PC-3 (cell line): ENCODE measurements at places on chromosomes 5 and 9.

- peak overlapping the region; percentile 83; the same call in 1 of the 2 replicates for H3K4me3 ChIP-seq
- H3K27ac ChIP-seq: no peak overlapping the region
- no peaks in the 10 kb centered on the region for H3K27me3 ChIP-seq
- H3K4me1 ChIP-seq: peaks cover 45% of the 10 kb centered on the region
- H3K36me3 ChIP-seq: peaks cover 5% of the 10 kb centered on the region
- no peak for DNase-seq
These were observed 2.1 kb upstream of the TPM2 start for GRCh38 chr9:35691757-35692301.

DNA sequence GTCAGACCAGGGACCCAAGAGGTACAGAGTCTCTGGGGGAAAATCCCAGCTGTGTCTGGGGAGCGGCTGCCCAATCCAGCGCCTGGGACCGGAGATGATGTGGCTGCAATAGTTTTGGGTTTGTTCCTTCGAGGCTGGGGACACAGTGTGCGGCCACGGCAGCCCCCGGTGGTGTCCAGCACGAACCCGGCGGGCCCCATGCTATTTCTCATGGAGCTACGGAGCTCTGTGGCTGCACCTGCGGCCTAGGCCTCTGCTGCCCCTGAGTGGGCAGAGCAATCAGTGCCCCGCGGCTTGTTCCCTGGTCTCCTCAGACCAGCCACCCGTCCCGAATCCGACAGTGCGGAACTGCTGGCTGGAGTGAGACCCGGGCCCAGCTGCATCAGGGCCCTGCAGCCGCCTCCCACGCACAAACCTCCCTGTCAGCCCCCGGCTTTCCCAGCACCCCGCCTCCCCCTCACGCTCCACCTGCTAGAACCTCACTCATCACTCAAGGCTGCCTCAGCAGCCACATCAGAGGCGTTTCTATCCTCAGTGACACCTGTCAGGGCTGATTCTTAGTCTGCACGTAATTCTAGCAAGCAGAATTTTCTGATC lies 29.0 kb downstream of the SARDH start:
- H3K4me1 ChIP-seq: no peaks in the 10 kb centered on the region
- no peak overlapping the region for H3K4me3 ChIP-seq
- no peaks in the 10 kb centered on the region for H3K27me3 ChIP-seq
- H3K36me3 ChIP-seq: no peaks in the 10 kb centered on the region

- no peaks in the 10 kb centered on the region for H3K36me3 ChIP-seq
- DNase-seq: no peak
- no peaks in the 10 kb centered on the region for H3K4me1 ChIP-seq
- H3K4me3 ChIP-seq: no peak overlapping the region
These were observed 138.4 kb downstream of the NTRK2 start for GRCh38 chr9:84807870-84808390.

DNA sequence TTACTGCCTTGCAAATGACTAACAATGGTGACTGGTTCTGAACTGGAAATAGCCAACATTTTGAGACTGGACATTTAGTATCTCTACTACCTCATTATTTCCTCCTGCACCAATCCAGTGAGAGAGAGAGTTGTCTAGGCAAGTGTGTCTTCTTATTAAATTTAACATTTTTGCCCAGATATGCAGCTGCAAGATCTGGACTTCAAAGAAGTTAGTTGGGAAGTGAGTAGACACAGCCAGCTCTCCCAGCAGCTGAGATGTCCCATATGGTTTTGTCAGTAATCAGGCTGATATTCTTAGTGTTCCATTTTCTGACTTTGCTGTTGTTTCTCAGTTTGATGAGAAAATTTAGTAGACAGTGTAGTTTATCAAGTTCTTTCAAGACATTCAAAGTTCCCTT lies 1778.8 kb upstream of the CDH6 start:
- no peak for DNase-seq
- no peaks in the 10 kb centered on the region for H3K4me1 ChIP-seq
- no peak overlapping the region for H3K27ac ChIP-seq
- H3K36me3 ChIP-seq: no peaks in the 10 kb centered on the region
- H3K27me3 ChIP-seq: no peaks in the 10 kb centered on the region

DNA sequence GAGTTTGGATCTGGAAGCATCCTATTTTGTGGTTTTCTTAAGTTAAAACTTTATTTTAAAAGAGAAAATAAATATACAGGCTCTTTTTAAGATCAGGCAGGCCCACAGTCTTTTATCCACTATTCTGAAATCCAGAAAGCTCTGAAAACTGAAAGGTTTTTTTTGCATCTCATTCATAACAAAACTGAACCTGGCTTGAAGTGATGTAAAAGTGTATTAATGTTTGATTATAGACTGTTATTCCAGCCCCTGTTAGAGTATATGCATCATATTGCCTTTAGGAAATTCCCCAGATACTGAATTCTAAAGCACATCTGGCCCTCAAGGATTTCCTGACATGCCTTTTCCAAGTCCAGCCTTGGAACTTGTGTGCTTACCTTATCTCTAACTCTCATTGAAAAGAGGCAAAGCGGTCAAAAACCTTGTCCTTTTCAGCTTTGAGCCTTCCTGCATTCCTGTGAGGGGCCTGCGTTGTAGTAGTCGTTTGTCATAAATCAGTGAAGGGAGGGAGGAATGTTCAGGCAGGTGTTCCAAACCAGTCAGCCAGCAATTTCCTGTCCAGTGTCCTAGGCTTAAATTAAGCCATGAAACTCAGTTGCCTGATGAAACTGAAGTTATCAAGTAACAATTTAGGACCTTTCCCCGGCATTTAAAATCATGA lies 110.4 kb downstream of the TLE4 start:
- no peaks in the 10 kb centered on the region for H3K27me3 ChIP-seq
- H3K27ac ChIP-seq: no peak overlapping the region
- H3K36me3 ChIP-seq: no peaks in the 10 kb centered on the region
- H3K4me1 ChIP-seq: no peaks in the 10 kb centered on the region; the same call in 1 of the 2 replicates
- H3K4me3 ChIP-seq: no peak overlapping the region
- no peak for DNase-seq

- no peak overlapping the region for H3K4me3 ChIP-seq
These were observed 86.8 kb upstream of the OSMR start for GRCh38 chr5:38758774-38759600.

GRCh38 chr9:81002906-81003305 lies 686.4 kb downstream of the TLE1 start:
- DNase-seq: no peak
- H3K4me3 ChIP-seq: no peak overlapping the region
- peaks cover 12% of the 10 kb centered on the region for H3K4me1 ChIP-seq

GRCh38 chr9:75876999-75877640 lies 13.4 kb upstream of the PCSK5 start:
- no peak overlapping the region for H3K27ac ChIP-seq

DNA sequence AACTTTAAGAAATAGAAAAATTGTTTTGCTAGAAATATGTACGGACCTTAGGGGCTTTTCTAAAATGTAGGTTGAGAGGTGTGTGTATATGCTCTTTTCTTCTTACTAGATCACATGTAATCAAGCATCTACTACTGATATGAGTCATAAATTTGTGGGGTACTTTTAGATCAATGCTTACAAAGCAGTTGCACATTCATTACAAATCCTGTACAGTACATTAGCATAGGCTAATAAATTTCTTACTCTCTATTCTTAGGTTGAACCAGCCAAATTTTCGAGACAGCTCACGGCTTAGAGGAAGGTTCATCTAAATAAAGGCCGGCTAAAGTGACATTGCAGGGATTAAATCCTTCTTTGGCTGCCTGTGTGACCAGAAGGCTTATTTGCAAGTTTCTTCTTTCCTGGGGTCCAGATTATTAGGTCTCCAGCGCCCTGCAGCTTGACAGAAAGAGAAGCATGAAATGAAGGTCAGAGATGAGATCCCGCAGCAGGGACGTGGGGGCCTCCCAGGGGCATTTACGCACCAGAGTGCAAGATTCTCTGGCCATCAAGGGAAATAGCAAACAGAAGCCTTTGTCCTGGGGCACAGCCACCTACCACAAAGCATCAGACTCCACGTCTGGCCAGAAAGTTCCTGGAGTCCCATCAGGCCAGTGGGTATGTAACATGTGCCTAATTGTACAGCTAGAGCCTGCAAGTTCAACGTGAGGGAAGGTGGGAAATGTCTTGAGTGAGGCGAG lies 53.0 kb downstream of the NIM1K start:
- no peak overlapping the region for H3K27ac ChIP-seq
- H3K36me3 ChIP-seq: no peaks in the 10 kb centered on the region
- no peak for DNase-seq
- H3K4me3 ChIP-seq: no peak overlapping the region

- H3K36me3 ChIP-seq: no peaks in the 10 kb centered on the region
- H3K27me3 ChIP-seq: no peaks in the 10 kb centered on the region
- no peak overlapping the region for H3K4me3 ChIP-seq
- H3K4me1 ChIP-seq: peaks cover 19% of the 10 kb centered on the region
- H3K27ac ChIP-seq: no peak overlapping the region
- DNase-seq: peak; percentile 17
These were observed 40.8 kb upstream of the LARP1 start for GRCh38 chr5:154714266-154714986.

DNA sequence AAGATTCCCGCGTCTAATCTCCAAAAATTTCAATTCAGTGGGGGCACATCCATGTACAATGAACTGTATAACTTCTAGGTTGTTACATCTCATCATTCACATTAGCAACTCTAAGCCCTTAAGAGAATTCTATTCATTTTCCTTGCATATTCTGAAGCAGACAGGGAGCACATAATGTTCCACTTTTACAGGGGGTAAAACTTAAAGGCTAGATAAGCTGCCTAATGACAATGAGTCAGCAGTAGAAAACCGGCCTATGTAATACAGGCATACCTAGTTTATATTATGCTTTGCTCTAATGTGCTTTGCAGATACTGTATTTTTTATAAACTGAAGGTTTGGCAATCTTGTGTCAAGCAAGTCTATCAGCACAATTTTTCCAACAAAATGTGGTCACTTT lies 40.4 kb downstream of the PTAR1 start:
- DNase-seq: no peak
- H3K36me3 ChIP-seq: no peaks in the 10 kb centered on the region
- H3K4me1 ChIP-seq: no peaks in the 10 kb centered on the region
- no peak overlapping the region for H3K4me3 ChIP-seq
- no peak overlapping the region for H3K27ac ChIP-seq

GRCh38 chr5:117236941-117237340 lies 662.3 kb upstream of the SEMA6A start:
- no peaks in the 10 kb centered on the region for H3K36me3 ChIP-seq
- DNase-seq: no peak
- H3K4me1 ChIP-seq: no peaks in the 10 kb centered on the region
- H3K27ac ChIP-seq: no peak overlapping the region
- no peaks in the 10 kb centered on the region for H3K27me3 ChIP-seq

GRCh38 chr9:86230858-86231257 lies 28.6 kb downstream of the C9orf153 start:
- no peak for DNase-seq
- H3K27ac ChIP-seq: no peak overlapping the region
- no peak overlapping the region for H3K4me3 ChIP-seq

- peaks cover 69% of the 10 kb centered on the region for H3K27me3 ChIP-seq
- peak overlapping the region; percentile 23; the same call in 1 of the 2 replicates for H3K4me3 ChIP-seq
- H3K4me1 ChIP-seq: peaks cover 3% of the 10 kb centered on the region; the same call in 1 of the 2 replicates
- peak; percentile 55 for DNase-seq
These were observed 15.0 kb downstream of the TLX3 start for GRCh38 chr5:171323806-171324632.

GRCh38 chr5:78925129-78925876 lies 59.8 kb downstream of the ARSB start:
- DNase-seq: no peak
- H3K27ac ChIP-seq: no peak overlapping the region
- no peaks in the 10 kb centered on the region for H3K27me3 ChIP-seq
- no peak overlapping the region for H3K4me3 ChIP-seq
- no peaks in the 10 kb centered on the region for H3K36me3 ChIP-seq

GRCh38 chr5:84059672-84060071 lies 325.0 kb downstream of the EDIL3 start:
- peak overlapping the region; percentile 26; the same call in 1 of the 2 replicates for H3K27ac ChIP-seq
- H3K27me3 ChIP-seq: no peaks in the 10 kb centered on the region
- H3K4me3 ChIP-seq: no peak overlapping the region
- peak; percentile 60 for DNase-seq
- H3K4me1 ChIP-seq: peaks cover 34% of the 10 kb centered on the region
- no peaks in the 10 kb centered on the region for H3K36me3 ChIP-seq

- DNase-seq: no peak
- H3K27ac ChIP-seq: no peak overlapping the region
- no peaks in the 10 kb centered on the region for H3K4me1 ChIP-seq
- H3K36me3 ChIP-seq: no peaks in the 10 kb centered on the region
- no peaks in the 10 kb centered on the region for H3K27me3 ChIP-seq
These were observed 259.2 kb downstream of the PDZD2 start for GRCh38 chr5:31898036-31898632.

DNA sequence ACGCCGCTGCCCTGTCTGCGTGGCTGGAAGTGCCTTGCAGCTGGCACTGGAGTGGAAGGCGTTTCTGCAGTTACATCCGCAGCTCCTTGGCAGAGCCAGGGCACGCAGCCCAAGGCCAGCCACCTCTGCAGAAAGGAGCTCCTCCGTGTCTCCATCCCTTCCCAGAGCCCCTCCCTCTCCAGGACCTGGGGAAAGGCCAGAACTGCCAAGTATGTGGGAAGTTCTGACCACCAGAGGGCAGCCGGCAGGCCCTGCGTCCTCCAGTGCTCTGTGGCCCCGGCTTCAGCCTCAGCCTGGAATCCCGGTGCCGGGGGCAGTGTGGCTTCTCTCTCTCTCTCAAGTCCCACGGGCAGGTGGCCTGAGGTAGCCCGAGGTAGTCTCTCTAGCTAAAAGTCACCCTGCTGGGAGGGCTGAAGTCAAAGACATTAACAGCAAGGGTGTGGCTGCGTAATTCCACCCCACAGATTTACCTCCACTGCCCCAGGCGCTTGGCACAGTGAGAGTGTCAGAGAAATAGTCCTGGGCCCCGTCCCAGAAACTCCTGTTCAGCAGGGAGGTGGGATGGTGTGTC lies 101.7 kb upstream of the FCN2 start:
- H3K27ac ChIP-seq: no peak overlapping the region
- H3K27me3 ChIP-seq: no peaks in the 10 kb centered on the region
- no peak overlapping the region for H3K4me3 ChIP-seq
- no peaks in the 10 kb centered on the region for H3K4me1 ChIP-seq
- no peaks in the 10 kb centered on the region for H3K36me3 ChIP-seq

DNA sequence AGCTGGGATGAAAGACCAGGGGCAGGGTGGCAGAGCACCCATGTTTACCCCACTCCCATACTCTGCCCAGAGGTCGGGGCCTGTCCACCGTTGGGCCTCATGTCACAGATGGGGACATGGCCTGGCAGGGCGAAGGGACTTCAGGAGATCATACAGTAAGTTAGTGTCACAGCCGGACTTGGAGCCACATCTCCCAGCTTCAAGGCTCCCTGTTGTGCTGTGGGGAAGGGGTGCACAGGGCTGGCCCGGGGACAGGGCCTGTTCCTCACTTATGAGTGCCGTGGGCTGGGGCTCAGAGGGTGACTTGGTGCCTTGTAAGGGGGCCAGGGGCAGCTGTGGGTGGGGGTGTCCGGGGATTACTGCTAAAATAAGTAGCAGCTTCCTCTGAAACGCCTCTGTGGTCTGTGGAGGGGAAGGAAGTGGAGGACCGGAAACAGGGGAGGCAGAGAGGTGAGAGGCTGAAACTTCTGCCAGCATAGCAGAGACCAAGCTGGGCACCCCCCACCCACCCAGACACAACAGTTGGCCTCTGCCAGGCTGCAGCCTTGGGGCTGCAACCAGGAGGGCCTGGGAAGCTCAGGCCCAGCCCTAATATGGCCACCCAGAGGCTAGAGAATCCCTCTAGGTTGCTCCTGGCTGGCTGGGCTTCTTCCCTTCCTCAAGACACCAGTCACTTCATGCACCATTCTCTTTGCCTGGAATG lies 41.1 kb upstream of the NEK6 start:
- no peaks in the 10 kb centered on the region for H3K27me3 ChIP-seq
- no peak overlapping the region for H3K4me3 ChIP-seq
- H3K4me1 ChIP-seq: peaks cover 61% of the 10 kb centered on the region
- no peak overlapping the region for H3K27ac ChIP-seq
- H3K36me3 ChIP-seq: no peaks in the 10 kb centered on the region
